ENCODE measurements at places on chromosomes 6 and 20.
A peak's percentile ranks its signal among the peaks of the same experiment; 100 is the strongest.

- ATAC-seq = no peak
These were observed 14.9 kb upstream of the CTCFL start for GRCh38 chr20:57539889-57540288.

- ATAC-seq = no peak
These were observed 463.9 kb upstream of the JARID2 start for GRCh38 chr6:14781772-14782525.

GRCh38 chr20:37282556-37282955, 6.9 kb upstream of the MANBAL start:
- no peak for ATAC-seq

DNA sequence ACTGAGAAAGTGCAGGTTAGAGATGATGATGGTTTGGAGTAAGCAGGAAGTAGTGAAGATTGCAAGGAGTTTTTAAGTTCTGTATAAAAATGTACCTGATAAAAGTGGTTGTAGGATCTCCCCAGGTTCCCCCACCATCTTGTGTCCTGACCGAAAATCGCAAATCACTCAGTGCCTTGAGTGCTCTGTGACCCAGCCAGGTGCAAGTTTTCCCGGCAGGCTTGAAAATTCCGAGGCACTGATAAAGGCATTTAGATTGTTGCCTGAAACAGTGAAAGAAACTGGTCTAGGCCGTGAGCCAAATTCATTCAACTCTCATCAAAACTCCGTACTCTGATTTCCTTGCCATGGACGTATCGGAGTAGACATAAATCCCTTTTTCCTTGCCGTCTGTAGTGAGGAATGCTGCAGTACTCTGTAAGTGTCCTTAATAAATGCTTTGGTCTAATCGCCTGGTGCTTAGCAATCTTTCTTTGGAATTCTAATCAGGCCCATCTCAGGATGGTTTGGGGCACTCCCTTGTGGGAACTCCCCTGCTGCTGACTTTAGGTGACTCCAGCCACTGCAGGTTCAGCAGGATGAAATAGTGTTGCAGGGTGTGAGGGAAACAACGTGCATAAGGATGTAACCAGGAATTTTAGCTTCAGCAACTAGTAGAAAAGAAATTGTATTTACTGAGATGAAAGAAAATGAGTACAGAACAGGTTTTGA, 1199.8 kb upstream of the MAP3K7 start:
- ATAC-seq = no peak

DNA sequence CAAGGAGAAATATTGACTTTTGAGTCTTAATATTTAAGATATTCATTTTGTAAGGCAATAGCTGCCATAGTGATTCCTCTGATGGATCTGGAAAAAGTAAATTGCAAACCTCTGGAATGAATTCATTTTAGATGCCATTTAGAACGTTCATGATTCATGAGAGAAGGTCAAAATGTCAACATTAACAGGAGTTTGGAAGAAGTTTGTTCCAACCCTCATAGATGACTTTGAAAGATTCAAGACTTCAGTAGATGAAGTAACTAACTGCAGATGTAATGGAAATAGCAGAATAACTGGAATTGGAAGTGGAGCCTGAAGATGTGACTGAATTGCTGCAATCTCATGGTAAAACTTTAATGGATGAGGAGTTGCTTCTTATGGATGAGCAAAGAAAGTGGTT, 100.9 kb upstream of the CCN2 start:
- ATAC-seq = no peak

GRCh38 chr6:107079429-107079828, 35.9 kb downstream of the BEND3 start:
- ATAC-seq = no peak

- no peak for ATAC-seq
These were observed 13.7 kb downstream of the RIPK1 start for GRCh38 chr6:3081960-3082359.

GRCh38 chr6:16345449-16346330, 107.3 kb downstream of the GMPR start:
- no peak for ATAC-seq

DNA sequence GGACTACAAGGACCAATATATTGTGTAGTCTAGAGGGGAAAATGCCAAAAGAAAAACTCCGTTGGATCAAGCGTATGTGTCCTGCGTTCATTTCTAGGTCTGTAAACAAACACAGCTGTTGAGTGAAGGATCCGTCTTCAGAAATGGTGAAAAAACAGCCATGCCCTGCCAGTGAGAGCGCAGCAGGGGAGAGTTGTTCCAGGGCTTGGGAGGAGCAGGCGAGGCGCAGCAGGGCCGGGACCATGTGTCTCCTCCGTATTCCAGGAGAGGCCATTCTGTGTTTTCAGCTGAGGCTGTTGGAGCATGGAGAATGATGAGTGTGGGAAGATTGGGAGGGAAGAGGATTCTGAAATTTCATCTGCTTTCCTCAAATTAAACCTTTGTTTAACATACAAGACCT, 38.0 kb downstream of the BMP6 start:
- no peak for ATAC-seq

DNA sequence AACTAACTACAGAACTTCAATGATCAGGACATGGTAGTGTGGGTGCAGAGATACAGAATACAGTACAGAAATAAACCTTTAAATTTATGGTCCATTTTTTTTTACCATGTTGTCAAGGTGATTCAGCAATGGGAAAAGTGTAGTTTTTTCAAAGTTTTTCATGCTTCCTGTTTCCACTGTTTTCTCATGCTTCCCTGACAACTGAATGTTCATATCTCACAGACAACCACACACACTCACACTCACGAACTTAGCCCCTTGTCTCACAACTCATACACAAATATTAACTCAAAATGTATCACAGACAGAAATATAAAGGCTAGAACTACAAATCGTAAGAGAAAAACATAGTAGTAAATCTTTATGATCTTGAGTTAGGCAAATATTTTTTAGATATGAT, 232.6 kb upstream of the CDYL start:
- ATAC-seq = no peak

DNA sequence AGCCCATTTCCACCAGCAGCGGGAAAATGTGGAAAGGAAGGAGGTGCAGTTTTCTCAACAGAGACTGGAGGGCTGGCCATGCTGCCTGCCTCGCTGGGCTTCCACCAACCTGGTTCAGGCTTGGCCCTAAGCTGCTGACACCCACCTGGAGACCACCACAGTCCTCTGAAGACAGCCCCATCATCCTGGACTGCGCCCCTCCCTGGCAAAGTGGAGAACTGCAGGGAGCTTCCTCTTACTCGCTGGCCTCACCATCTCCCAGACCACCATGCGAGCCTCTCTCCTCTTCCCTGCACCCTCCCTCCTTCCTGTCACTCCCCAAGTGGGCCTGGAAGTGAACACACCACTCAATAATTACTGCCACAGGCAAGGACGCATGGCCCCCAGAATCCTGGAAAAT, 71.5 kb downstream of the PSMG4 start:
- ATAC-seq = no peak

- no peak for ATAC-seq
These were observed 150.8 kb upstream of the STXBP5 start for GRCh38 chr6:147053311-147053921.

GRCh38 chr6:79071547-79071946, 6.5 kb downstream of the PHIP start:
- peak; percentile 29 for ATAC-seq

GRCh38 chr6:148441454-148441911, 98.8 kb downstream of the SASH1 start:
- peak; percentile 55 for ATAC-seq

- no peak for ATAC-seq
These were observed 26.5 kb upstream of the CNKSR3 start for GRCh38 chr6:154536999-154537398.

- no peak for ATAC-seq
These were observed 16.9 kb upstream of the GSTA4 start for GRCh38 chr6:53011979-53012378.

GRCh38 chr6:108469316-108469715, 91.4 kb upstream of the FOXO3 start:
- ATAC-seq = no peak

DNA sequence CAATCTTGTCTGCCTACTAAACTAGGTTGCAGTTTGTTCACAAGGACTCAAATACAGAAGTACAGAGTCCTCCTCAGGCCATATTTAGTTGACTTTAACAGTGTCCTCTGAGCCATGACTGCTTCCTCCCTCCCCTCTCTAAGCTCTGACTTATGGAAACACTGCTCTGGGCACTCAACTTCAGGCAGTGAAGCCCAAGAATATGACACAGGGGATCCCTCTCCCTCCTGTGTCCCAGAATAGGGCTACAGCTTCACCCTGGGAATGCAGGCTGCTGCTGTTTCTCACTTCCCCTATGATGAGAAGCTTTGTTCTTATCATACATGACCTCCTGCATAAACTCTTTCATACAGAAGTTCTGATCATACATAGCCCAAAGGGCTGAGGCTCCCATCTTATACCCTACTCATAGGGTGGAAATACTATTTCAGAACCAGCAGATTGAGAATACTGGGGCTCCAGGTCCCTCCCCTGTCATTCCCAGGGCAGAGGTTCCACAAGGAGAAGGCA, 97.3 kb upstream of the UST start:
- ATAC-seq = no peak
